ENCODE measurements at places on chromosomes 7 and 10.

DNA sequence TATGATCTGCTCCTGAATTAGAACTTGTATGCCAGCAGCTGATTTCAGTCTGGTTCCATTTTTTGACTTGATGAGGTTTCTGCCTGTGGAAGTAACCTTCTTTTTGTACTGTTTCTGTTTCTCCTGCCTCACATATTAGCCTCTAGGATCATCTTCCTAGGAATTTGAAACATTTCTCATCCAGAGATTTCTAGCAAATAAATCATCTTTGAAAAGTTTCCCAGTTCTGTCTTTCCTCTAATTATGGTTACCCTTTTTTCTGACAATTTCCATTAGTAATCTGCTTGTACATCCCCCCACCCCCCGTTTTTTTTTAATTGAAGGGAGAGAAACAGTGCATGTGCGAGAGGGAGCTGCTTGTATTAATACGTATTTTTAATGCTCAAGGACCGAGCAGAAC lies 92.2 kb downstream of the NRF1 start:
- DNase-seq: no peak

GRCh38 chr10:2890093-2890492 lies 177.3 kb upstream of the PFKP start:
- DNase-seq: no peak

GRCh38 chr7:151244196-151244840 lies 4.2 kb downstream of the SMARCD3 start:
- peak; percentile 62 for DNase-seq

DNA sequence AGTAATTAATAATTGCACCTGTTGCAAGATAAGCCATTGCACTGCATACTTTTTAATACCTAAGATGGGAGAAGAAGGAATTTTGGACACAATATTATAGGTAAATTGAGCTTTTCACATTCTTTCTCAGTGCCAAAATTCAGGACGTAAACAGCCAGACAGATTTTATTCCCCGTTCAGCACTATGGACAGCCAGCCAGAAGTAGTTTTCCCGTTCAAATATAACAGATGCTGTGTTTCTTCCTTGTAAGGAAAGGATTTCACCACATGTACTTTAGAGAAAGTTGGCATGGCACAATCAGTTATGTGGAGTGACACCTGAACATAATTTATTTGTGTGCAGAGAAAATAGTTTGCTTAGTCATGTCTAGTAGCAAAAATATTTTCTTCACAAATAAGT lies 34.8 kb downstream of the SEMA3E start:
- DNase-seq: no peak

All from stimulated activated CD4-positive, alpha-beta T cell treated with anti-CD3 and anti-CD28 coated beads, Interleukin-15, amount 100 ng/mL, for 48 hours (primary cell).